Inflammatory macrophage (primary cell): ENCODE measurements at places on chromosomes 2 and 18.

- peak; percentile 71 for DNase-seq
Measured at GRCh38 chr18:63788447-63789096, 13.4 kb downstream of the SERPINB7 start.

DNA sequence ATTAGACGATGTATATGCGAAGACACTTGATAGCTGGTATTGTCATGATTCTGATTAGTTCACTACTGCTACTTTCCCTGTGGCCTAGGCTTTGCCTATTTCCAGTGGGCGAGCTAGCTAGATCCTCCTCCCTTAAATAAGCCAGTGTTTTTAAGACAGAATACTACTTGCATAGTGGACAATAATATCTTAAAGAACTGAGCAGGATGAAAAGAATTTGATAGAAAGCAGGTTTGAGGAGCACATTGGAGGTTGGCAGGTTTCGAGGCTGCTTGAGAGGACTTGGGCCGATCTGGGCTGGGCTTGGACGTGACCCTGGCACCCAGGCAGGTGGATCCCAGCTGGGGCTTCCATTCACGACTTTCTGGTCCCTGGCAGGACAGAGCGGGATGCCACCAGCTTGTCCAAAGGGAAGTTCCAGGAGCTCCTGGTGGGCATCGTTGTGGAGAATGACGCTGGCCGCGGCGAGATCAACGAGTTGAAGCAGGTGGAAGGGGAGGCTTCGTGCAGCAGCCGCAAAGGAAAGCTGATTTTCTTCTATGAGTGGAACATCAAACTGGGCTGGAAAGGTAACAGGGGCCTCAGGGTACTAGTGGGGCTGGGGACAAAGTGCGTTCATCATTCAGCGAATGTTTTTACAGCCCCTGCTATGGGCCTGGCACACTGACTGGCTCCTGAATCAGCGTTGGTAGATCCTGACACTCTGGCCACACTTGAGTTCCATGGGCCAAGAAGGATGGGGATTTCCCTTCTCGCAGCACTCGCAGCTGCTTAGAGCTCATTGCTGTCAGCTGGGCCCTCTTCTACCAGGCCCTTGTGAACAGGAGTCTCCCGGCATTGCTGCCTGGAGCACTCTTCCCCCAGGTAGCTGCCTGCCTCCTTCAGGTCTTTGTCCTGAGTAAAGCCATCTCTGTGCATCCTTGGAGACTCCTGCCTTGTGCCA is 16.9 kb downstream of the C2orf74 start:
- DNase-seq: no peak

DNA sequence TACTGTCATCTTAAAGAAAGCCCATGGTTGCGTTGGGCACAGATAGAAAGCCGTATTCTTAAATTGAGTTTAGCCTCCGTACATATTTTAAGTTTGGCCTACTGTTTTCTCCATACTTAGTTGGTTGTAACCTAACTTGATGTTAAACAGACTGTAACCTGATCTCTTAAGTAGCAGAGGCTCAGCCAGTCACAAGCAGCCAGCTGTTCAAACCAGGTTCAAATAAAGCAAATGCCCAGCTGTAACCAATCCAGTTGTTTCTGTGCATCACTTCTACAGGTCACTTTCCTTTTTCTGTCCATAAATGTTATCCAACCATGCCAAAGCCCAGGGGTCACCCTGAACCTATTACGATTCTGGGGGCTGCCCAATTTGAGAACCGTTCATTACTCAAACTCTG is 10.0 kb upstream of the THADA start:
- DNase-seq: no peak

- DNase-seq: no peak
Measured at GRCh38 chr2:193963472-193964119, 1693.4 kb upstream of the SLC39A10 start.

DNA sequence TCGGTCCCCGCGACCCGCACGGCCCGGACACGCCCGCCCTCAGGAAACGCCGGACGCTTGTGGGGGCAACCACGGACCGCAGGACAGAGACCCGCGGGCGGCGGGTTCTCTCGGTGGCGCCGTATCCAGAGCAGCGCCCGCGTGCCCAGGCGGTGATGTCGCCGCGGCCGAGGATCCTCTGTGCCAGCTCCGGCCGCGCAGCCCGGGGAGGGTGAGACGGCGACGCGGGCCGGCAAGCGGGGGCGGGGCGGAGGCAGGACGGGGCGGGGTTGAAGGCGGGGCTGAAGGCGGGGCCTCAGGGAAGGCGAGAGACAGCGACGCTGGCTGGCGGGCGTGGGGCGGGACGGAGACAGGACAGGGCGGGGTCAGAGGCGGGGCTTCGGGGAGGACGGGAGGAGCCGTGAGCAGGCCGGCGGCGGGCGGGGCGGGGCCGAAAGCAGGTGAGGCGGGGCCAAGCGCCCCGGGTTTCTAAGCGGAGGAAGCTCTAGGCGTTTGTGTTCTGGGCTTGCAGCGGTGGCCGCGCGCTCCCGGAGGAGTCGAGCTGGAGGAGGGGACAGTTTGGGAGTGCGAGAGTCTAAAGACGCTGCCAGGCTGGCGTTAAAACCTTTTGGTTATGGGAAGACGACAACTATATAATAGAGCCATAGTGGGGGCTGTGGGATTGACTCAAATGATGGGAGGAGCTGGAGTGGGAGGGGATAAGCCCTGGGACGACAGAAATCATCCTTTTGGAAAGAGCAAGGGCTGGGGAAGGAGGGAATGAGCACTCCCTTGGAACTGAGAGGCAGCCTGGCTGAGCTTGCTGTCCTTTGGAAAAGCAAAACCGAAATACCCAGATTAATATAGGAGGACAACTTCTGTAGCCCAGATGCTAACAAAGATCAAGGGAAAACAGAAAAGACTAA is at the start of gene DSEL:
Gene DSEL, minus strand, starts transcription at position 182 of the 905 bp plus-strand sequence. CDS start 2,112 bp downstream, outside the sequence.
- peak; percentile 93 for DNase-seq
